Posterior cingulate gyrus (tissue), 11 donors: ENCODE measurements at places on chromosomes 5 and 9.

DNA sequence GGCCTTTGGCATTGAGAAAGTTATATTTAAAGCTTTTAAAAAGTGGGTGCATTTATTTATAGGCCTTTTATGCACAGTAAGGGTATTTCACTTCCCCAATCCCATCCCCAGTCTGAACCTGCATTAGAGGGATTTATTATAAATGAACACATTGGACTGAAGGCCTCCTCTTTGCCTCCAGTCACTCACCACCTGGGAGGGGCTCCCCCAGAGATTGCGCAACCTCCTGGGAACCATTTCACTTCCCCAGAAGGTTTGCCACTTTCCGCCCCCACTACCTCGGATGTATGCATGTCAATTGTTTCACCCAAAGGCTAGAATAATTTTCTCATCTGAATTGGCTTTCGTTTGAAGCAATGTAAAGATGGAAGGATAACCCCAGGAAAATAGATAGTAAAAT lies 29.8 kb upstream of the VCAN start:
- DNase-seq: no peak

DNA sequence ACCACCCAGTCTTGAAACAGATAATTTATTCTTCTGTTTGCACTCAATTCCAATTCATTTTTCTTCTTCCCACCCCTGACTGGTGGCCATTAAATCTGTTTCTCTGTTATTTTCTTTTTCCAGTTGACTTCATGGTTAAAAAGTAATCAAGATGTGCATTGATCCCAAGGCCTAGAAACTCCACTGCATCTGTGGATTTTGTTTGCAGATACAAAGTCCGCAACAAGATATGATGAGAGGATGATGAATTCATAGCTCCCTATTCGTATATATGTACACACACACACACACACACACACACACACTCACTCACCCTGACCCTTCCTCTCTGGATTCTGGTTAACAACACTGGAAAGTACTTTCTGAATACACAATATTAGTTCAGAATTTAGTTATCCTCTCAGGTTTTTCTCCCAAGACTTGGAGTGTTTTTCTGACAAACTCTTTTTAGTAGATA lies 52.4 kb downstream of the CD180 start:
- DNase-seq: no peak

- no peak for DNase-seq
Measured at GRCh38 chr5:107631805-107632362, 38.9 kb downstream of the EFNA5 start.

DNA sequence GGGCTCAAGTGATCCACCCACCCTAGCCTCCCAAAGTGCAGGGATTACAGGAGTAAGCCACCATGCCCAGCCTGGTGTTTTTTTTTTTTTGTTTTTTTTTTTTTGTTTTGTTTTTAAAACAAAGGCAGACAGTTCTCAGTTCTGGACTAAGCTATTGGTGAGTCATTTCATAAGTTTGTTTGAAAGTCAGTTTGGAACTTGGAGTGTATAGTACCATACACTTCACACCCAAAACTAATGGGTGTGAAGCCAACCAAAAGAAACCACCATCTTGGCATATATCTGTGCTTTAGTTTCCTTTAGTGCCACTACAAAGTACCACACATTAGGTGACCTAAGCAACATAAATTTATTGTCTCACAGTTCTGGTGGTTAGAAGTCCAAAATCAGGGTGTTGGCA lies 13.4 kb downstream of the MAST4 start:
- DNase-seq: no peak
